HuH-7.5 (cell line): ENCODE measurements at places on chromosomes 4 and X.

DNA sequence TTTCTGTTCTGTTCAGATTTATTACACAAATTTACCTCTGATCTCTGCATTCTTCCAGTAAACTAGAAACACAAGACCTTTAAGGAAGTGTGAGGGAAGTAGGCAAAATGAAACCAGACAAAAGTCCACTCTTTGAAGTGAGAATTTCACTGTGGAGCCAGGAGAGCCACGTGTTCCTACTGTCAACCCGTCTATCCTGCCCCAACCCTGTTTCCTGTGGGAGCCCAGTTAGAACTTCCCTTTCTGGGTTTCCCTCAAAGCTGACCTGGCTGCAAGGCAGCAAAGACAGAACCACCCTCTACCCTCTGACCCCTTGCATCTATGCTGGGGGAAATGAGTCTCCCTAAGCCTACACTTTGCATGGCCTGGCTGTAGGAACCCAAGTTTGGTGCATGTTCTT, 40.0 kb downstream of the TMEM144 start:
- DNase-seq: no peak

GRCh38 chr4:139266583-139267257, 13.3 kb downstream of the MGARP start:
- peak; percentile 58 for DNase-seq

DNA sequence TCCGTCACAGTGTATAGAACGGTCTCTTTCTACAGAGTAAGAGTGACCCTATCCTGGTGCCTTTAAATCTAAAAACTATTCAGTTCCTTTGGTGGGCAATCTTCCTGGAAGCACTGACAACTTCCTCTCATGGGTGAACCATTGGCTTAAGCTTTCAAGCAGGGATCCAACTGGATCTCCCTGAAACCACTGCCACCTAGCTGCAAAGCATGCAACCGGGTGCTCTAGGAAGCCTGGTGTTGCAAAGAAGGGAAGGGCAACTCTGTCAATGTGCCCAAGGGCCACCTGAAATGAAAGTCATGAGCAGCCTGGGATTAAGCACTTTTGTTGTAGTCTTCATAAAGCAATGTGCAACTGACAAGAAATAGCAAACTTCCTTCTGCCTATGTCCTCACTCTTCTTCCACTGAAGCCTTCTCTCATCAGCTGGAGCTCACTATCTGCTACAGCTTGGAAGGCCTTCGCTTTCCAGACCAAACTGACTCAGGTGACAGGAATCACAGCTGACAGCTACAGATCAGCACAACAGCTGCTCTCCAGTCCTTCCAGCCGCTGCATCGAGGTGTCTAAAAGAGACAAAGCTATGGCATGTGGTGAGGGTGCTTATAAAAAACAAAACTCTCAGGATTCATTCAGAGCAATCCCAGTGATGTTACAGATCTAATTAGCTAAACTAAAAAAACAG, 46.1 kb downstream of the SETD7 start:
- no peak for DNase-seq

DNA sequence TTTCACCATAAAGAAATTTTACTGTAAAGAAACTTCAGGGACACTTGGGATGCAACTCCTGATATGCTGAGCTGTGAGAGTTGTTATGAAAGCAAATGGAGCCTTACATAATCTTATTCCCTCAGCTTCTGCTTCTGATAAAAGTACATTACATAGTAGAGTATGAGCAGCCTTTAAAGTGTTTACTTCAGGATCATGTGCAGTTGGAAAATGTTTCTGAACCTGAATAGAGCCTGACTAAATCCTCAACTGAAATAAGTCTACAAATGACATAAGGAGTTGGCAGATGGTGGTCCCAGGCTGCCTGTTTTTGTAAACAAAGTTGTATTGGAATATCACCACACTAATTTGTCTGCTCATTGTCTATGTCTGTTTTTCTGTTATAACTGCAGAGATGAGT, 19.3 kb downstream of the RASSF6 start:
- DNase-seq: no peak

DNA sequence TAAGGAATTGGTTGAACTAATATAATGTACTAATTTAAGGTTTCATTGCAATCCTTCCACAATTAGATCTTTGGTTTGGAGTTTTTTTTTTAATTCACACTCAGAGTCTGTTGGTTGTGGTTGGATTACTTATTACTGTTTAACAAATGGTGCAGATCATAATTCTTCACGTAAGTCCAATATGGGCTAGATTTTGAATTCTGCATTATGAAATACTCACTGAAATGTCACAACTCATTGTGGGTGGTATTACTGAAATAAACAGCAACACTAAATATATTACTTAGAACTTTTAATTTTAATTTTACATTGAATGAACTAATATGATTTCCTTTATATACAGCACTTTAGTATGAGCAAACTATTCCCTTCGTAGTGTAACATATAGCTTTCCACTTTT, 94.2 kb upstream of the MYOZ2 start:
- DNase-seq: no peak

- peak; percentile 55 for DNase-seq
Measured at GRCh38 chr4:3009422-3009821, 46.1 kb downstream of the GRK4 start.

GRCh38 chr4:110002326-110002725, 89.6 kb downstream of the EGF start:
- DNase-seq: no peak

GRCh38 chrX:77937291-77937690, 26.8 kb downstream of the ATP7A start:
- no peak for DNase-seq

DNA sequence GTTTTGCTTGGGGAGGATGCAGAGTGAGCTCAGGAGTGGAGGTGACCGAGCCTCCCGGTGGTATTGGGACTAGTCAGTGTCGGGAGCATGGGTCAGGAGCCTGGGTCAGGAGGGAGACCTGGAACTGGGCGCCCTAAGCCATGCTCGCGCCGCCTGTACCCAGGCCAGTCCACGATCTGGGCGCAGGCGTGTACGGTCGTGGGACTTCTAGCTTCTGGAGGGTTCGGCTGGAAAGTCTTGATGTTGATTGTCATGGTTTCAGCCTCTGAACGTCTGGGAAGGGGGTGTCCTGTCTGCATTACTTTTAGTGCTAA, 244 bp downstream of the EIF2S3 start:
- DNase-seq: no peak

GRCh38 chrX:16822723-16823122, 36.5 kb downstream of the TXLNG start:
- no peak for DNase-seq

- DNase-seq: no peak
Measured at GRCh38 chr4:152220201-152220666, 315.7 kb downstream of the FBXW7 start.

DNA sequence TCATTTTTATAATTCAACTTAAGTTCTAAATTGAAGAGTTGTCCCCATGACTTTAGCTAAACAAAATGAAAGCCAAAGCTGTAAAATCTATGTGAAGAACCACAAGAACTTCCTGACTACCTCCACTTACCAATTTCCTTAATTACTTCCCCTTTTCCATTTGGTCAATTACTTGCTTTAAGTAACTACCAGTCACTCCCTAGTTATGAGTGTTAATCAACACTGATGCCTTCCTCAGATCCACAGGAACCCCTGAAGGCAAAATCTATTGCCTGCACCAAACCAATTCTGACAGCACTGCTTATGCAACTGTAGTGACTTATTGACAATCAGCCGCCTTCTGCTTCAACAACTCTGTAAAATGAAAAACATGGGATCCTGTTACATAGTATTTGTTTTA, 10.5 kb downstream of the RBMX start:
- no peak for DNase-seq

DNA sequence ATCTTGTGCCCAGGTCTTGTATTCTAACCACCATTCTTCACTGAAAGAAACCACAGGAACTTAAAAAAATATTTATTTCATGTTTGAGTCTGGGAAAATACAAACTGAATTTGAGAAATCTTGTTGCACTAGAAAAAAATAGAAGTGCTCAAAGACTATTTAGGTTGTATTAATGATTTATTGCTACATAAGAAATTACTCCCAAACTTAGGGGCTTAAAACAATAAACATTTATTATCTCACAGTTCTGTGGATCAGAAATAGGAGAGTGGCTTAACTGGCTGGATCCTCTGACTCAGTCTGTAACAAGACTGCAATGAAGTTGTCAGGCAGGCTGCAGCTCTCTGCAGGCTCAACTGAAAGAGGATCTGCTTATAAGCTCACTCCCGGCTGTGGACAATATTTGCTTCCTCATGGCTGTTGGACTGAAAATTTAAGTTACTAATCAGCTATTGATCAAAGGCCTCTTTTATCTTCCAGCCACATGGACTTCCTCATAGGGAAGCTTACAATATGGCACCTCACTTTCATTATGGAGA, 295.4 kb upstream of the FAM241A start:
- DNase-seq: no peak

- no peak for DNase-seq
Measured at GRCh38 chrX:70664726-70665125, 220.1 kb downstream of the DLG3 start.

DNA sequence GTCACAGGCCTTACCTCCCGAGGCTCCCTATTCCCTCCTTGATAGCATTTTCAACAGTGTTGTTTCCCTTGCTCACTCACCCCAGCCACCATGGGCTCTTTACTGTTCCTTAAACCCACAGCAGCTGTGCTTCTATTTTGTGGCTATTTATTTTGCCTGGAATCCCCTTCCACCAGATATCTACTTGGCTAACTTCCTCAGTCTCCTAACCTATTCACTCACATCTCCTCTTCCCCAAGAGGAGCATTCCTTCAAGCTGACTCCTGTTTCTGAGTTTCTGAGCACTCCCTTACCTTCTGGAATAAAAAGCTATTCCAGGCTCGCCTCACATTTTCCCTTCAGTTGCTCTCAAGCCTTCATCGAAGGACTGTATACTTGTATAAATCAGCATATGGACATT, 50.5 kb downstream of the CXCL1 start:
- DNase-seq: no peak

GRCh38 chr4:14700544-14700943, 301.7 kb upstream of the CPEB2 start:
- no peak for DNase-seq

- no peak for DNase-seq
Measured at GRCh38 chrX:111892375-111892774, 16.4 kb downstream of the TRPC5OS start.
